ENCODE measurements at places on chromosomes 11 and 22.

- DNase-seq: no peak
These were observed 134.1 kb downstream of the GRIK4 start for GRCh38 chr11:120645639-120646038.

DNA sequence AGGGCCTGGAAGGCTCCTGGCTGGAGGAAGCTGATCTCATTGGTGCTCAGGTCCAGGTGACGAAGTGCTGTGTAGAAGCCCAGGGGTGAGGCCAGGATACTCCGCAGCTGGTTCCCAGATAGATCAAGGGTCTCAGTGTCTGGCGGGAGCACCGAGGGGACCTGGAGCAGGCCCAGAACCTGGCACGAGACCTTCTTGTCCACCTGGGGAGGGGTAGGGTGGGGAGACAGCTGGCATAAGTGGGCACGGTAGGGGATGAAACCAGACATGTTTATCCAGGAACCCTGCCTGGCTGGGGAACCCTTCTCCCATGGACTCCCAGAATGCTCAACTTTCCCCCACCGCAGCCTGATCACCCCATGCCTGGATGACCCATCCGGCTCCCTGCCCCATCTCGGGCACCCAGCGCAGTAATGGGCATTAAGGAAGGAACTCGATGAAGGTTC lies 9.2 kb downstream of the LRRC32 start:
- no peak for DNase-seq

DNA sequence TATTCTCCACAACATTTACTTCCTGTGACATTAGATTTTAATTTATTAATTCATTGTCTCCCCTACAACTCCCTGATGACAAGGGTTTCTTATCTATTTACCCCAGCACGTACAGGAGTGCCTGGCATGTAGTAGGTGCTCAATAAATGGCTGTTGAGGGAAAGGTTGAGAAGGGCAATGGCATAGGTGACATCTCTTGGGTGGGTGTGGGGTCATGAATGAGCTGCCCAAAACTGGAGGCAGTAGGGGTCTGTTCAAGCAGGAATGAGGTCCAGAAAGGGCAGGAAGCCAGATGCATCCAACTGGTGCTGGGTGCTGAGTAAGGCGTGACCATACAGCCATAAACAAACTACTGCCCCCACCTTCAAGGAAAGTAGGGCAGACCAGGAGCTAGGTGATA lies 2.8 kb downstream of the VWCE start:
- DNase-seq: no peak

- peak; percentile 24 for DNase-seq
These were observed 8.2 kb downstream of the ARHGEF12 start for GRCh38 chr11:120344302-120345004.

GRCh38 chr11:73152086-73152853 lies 10.2 kb upstream of the FCHSD2 start:
- DNase-seq: no peak

DNA sequence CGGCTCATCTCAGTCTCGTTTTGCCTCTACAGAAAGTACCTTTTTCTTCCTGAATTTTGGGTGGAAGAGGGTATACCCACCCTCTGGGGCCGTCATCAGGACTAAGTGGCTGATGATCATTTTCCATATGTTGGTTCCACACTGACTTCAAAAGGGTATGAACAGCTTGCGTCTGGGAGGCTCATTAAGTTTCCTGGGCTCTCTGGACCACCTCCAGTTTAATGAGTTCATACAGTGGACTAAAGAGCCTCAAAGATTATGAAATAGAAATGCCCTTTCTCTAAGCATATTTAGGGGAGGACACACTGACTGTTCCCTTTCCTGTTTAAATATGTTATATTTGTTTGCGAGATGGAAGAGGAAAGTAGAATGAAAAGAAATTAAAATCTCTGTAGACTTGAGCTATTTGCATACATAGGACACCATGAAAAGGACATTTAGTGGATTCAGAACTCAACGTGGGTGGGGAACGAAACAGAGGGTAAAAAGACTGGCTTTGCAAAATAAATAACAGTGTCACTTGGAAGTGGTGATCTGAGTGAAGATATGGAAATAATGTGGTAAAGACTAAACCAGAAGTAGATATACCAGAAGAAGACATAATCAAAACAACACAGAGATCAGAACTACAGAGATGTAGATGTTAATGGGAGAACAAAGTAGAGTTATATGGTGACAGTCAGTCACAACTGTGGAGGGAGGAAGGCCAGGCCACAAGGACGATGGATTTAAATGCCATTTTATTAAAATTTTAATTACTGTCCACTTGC lies 18.7 kb downstream of the LDLRAD3 start:
- DNase-seq: no peak

DNA sequence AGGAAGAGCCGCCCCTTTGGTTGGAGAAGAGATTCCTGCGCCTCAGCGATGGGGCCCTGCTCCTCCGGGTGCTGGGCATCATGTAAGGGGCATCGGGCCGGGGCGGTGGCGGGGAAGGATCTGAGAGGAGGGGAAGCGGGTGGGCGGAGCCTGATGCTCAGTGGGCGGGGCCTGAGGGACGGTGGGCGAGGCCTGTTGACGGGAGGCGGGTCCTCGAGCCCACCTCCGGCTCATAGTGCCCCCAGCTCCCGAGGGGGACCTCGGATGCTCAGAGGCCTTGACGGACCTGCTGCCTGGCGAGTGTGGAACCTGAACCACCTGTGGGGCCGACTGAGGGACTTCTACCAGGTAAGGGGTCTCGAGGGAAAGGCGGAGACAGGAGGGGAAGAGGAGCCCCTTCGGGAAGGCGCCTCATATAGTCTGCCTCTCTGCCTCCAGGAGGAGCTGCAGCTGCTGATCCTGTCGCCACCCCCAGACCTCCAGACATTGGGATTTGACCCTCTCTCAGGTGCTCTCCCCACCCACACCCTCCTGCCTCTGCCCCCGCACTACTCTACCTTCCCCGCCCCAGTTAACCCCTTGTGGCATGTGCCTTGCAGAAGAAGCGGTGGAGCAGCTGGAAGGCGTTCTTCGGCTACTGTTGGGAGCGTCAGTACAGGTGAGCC lies 799 bp downstream of the CCDC88B start:
- DNase-seq: peak; percentile 25

DNA sequence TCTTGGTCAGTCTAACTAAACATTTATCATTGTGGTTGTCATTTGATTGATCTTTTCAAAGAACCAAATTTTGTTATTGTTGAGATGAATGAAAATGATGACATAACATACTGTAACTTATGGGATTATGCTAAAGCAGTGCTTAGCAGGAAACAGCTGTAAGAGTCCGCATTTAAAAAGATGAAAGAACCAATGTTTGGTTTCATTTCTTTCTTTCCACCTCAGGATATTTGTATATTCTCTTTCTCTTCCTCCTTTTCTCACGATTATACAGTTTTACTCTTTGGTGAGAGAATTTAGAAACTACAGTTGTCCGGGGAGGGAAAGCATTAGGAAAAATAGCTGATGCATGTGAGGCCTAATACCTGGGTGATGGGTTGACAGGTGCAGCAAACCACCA lies 23.1 kb downstream of the PIH1D2 start:
- DNase-seq: no peak
